ENCODE measurements at places on chromosomes 3 and 15. TPM values are rescaled to one million over a fixed set of nuclear protein-coding genes. Genes with fewer than 3 reads are reported as not detected.

Gene OGG1
- 9.2 TPM for total RNA-seq

Gene REC114
- 1.4 TPM for total RNA-seq

Gene SAMD7
- total RNA-seq, result not detected

Gene VEPH1
- total RNA-seq, result 0.16 TPM

DNA sequence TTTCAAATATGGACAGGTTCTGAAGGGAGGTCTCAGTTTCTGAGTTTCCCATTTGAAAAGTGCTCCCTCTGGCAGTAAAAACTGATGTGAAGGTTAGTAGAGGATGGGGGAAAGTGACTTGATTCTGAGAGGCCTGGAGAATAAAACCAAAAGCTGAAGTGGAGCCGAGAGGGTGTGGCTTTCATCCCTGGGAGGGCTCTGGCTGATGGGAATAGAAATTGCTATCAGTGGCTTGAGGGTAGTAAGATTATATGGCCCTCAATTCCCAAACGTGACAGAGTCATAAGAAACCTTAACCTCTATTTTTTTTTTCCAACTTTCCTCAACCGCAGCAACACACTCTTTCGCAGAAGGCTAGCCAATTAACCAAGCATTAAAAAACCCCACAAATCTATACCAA is 185.9 kb downstream of the MEIS2 start:
- peak; percentile 51 for DNase-seq

GRCh38 chr15:63532307-63532744 is 27.9 kb downstream of the USP3 start:
- DNase-seq, result no peak

All from left ventricle myocardium inferior (tissue), 1 donor.